Lower lobe of right lung (tissue), 2 donors: ENCODE measurements at places on chromosomes 5 and 9. TPM values are rescaled to one million over a fixed set of nuclear protein-coding genes. Genes with fewer than 3 reads are reported as not detected.

Gene LRRTM2
- total RNA-seq, result 0.30 TPM

Gene FBLL1
- not detected for total RNA-seq

Gene PTGDS
- total RNA-seq, result 225 TPM

Gene ECM2
- 9.4 TPM for total RNA-seq

Gene TAF11L5
- total RNA-seq, result not detected

Gene PAPPA
- 2.2 TPM for total RNA-seq

Gene TMEM171
- total RNA-seq, result not detected

Gene GPX3
- total RNA-seq, result 855 TPM

Gene TNFSF15
- 5.2 TPM for total RNA-seq

Gene NR4A3
- total RNA-seq, result 1.7 TPM

Gene AMBP
- 1.0 TPM for total RNA-seq

Gene C5orf58
- total RNA-seq, result not detected

Gene SLC34A1
- not detected for total RNA-seq

Gene C9orf153
- 0.95 TPM for total RNA-seq

Gene IFNA2
- not detected for total RNA-seq

Gene BTNL3
- total RNA-seq, result not detected

Gene GFRA3
- 0.53 TPM for total RNA-seq

Gene SH3RF2
- 11.5 TPM for total RNA-seq

Gene TIMD4
- not detected for total RNA-seq

Gene HTR4
- not detected for total RNA-seq

Gene PCDHA1
- not detected for total RNA-seq

Gene WDR36
- 27.7 TPM for total RNA-seq

Gene ELAVL2
- not detected for total RNA-seq

Gene PARP8
- total RNA-seq, result 54.6 TPM

Gene CRHBP
- 0.53 TPM for total RNA-seq

Gene RNF224
- 0.21 TPM for total RNA-seq

Gene KCNN2
- total RNA-seq, result 1.2 TPM

Gene FXN
- 10.9 TPM for total RNA-seq
